Mesothelial cell of epicardium (in vitro differentiated cells): ENCODE measurements at places on chromosomes 1 and 21. TPM values are rescaled to one million over a fixed set of nuclear protein-coding genes. Genes with fewer than 3 reads are reported as not detected.

DNA sequence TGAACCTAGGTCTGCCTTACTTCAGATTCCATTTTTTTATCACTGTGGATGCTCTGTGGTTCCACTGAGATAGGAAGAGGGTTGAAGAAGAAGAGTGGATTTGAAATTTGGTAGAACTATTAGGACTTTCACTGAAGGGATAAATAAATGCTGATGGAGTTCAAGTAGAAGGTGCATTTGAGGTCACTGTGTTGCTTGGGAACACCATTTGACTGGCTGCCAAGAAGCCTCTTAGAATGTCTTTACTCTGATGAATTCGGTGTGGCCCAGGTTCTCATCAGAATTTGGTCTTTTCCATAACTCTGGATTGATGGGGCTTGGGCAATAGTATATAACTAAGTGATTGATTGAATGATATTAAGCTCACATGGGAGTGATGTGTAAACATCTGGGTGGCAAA, 11.9 kb downstream of the XPR1 start:
- DNase-seq: no peak

CYP4Z1 gene
- total RNA-seq: not detected in 3 replicates

- DNase-seq: no peak
These were observed 27.5 kb downstream of the CTH start for GRCh38 chr1:70438529-70438928.

DNA sequence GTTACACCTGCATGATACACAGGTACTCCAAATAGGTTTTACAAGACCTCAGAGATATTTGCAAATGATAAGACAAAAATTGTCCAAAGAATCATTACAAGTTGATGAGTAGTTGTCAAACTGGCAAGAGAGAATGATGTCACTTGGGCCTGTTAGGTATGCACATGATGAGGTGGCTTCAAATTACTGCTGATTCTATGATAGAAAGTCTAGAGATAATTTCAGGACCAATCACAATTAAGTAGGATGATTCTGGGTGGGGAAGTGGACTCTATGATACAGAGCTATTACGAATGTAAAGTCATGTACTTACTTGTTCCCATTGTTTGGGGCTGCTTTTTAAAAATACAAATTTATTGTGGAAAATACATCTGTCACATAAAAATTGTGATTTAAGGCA, 5.2 kb upstream of the SPRR1B start:
- no peak for DNase-seq

- no peak for DNase-seq
These were observed 50.8 kb downstream of the RHBG start for GRCh38 chr1:156419854-156420204.
